Activated CD4-positive, alpha-beta T cell treated with anti-CD3 and anti-CD28 coated beads for 4 hours (primary cell): ENCODE measurements at places on chromosomes 12 and 14.

DNA sequence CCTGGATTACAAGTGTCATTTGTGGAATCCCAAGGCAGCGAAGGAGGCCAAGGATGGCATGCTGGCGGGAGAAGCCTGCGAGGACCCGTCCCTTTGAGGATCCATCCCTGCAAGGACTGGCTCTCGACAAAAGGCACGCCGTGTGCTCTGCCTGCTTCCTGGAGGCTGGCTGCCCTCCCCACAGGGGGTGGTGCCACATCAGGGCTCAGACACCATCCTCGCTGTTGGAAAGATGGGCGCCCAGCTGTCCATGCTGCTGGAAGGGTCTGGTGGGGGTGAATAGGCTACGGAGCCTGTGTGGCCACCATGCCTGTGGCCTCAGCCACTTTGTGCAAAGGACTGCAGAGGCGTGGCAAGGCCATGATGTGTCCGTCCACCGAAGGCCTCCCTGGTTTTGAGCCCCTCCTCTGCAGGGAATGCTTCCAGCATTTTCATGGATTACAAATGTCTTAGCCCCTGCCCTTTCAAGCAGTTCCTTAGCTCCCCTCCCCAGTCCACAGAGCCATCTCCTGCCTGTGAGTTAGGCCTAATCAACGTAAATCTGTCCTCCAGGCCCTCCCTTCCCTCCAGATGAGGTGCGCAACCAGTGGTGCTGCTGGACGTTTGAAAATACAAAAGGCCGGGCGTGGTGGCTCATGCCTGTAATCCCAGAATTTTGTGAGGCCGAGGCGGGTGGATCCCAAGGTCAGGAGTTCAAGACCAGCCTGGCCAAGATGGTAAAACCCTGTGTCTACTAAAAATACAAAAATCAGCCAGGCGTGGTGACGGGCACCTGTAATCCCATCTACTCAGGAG is 22.1 kb downstream of the ZBTB42 start:
- no peak for DNase-seq

DNA sequence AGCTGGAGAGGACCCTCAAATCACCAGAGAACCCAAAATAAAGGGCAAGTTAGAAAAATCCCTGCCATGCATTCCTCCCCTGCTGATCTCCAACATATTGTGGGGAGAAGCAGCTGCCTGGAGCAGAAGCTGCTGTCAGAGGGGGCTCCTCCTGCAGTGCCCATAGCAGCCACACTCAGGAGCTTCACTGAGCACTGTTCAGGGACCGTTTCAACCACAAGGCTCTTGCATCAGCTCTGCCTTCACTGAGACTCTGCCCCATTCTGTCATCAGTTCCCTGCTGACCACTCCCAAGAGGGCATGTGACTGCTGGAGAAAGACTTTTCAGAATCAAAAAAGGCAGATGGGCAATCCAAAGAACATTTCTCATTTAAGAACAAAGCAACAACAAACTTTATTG is 392.7 kb downstream of the GALC start:
- DNase-seq, result no peak

GRCh38 chr14:84688297-84689025 is 841.5 kb upstream of the FLRT2 start:
- DNase-seq, result no peak

- no peak for DNase-seq
These were observed 110.8 kb downstream of the NDUFA12 start for GRCh38 chr12:94892544-94893267.

- no peak for DNase-seq
These were observed 34.6 kb downstream of the ANKRD9 start for GRCh38 chr14:102474934-102475333.

DNA sequence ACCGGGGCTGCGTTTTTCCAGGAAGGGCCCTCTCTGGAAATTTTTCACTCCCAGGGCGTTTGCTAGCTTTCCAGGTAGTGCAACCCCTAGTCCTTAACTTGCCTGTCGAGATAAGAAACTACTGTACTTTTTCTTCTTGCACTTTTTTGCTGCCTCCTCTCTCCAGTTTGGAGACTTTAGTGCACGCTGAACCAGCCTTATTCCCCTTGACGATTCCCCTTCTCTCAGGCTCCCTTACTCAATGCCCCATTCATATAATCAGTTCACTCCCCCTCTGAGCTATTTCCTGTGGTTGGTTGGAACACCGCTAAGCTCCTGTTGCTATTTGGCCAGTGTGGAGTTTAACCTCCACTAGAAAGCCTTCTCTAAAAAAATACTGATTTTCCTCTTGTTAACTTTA is 682 bp downstream of the CREBL2 start:
- peak; percentile 5 for DNase-seq

DNA sequence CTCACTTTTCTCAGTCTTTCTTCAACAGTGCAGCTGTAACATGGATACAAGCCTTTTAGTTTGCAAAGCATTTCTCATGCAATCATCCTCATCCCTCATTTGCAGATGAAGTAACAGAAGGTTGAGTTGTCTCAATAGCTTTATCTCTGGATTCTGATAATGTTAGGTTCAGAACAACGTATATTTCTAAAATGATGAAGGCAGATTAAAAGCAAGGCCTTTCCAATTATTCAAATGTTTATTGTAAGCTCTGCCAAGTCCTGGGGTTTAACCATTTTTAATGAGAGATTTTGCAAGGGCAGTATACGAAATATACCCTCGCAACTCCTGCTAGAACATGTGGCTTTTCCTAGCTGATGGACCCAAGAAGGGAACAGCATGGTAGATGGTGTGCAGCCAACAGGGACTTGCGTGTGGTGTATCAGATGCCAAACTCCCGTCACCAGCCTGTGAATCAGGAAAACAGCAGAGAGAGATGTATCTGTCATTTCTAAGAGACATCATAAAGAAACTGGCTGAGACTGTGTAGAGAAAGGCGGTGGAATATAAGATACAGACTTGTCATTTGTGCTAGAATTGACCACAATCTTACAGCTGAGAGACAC is 319.7 kb downstream of the MED13L start:
- no peak for DNase-seq

GRCh38 chr12:32309811-32310736 is 89.3 kb upstream of the FGD4 start:
- no peak for DNase-seq

DNA sequence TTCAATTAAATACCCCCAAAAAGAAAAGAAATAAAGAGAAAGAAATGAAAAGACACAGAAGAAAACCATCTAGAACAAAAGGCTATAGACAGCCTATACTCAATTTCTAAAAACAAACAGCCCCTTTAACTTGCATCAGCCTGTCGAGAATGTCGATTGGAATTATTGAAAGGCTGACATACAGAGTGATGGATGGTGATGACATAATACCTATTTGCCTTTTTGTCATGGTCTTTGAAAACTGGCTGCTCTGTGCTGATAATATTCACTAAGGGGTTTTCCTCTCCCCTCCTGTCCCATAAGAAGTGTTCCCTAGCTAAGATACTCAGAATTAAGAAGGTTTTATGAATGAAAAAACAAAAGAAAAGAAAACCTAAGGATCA is 393.7 kb downstream of the SOX5 start:
- no peak for DNase-seq

DNA sequence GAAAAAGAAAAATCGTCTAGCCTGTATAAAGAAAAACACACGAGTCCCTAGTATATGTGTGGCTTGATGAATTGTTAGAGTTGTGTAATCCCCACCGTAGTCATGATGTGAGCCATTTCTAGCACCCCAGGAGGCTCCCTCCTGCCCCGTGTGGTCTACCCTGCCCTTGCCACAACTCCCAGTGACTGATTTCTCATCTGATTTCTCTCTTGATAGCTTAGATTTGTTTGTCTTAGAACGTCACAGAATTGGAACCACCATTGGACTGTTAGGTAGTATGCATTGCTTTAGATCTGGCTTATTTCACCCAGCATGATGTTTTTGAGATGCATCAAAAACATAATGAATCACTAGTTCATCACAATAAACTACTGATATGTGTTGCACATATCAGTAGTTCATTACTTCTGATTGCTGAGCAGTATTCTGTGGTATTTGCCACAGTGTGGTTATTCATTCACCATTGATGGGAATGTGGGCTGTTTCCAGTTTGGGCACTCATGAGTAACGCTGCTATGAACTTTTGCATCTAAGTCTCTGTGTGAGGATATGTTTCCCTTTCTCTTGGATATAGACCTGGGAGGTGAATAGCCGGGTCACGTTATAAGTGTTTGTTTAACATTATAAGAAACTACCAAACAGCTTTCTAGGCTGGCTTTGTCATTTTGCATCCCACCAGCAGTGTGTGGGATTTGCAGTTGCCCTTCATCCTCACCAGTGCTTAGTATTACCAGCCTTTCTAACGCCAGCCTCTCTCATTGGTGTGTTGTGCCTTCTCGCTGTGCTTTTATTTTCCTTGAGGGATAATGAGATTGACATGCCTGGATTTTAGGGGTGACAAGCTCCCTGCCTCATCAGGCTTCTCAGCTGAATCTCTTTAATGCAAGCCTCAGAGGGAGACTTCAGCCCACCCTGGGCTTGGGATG is 31.9 kb upstream of the NCOR2 start:
- no peak for DNase-seq

DNA sequence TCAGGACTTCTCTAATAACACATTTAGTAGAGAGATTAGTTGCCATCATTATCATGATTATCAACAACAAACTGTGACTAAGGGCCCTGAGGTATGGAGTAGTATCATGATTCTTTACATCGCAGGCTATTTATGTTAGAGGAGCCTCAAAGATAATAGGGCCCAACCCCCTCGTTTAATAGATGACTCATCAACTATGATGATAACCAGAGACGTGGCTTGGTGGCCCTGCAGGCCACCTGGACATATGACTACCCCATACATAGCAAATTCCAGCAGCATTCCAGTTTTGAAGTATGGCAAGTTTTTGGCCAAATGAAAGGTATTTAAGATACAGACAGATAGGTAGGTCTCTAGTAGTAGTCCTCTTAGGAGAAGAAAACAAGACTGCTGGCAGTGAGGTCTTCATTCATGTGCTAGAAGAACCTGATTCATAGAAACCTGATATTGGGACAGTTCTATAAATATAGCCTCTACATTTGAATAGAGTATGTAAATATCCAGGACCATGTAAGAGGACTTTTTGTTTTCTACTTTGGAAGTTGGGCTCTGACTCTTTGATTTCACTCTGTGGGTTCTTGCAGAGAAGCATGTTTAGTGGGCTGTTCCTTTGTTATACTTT is 5.6 kb downstream of the RIC8B start:
- no peak for DNase-seq

GRCh38 chr12:94628369-94628768 is 22.0 kb downstream of the TMCC3 start:
- no peak for DNase-seq

- DNase-seq, result peak; percentile 10
These were observed 43.6 kb upstream of the APPL2 start for GRCh38 chr12:105279460-105280056.

- DNase-seq, result no peak
These were observed 11.6 kb upstream of the SRSF5 start for GRCh38 chr14:69755296-69755695.

DNA sequence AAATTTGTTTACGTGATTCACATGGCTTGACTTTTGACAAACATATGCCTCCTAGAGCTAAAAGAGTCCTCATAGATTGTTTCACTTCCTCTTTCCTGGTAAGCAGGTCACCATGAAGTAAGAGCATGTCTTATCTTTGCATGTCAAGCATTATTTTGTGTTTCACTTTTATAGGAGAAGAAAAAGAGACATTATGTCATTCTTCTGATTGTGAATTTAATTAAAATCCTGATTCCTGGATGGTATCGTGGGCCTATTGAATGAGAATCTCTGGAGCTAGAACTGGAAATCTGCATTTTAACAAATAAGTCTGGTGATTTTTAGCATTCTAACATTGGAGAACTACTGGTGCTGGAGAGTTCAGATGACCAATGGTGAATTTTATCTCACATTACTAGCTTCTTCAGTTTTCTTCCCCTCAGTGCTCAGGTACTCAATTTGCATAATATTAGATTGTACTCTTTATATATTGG is 218.6 kb upstream of the ATP2B1 start:
- DNase-seq, result no peak

GRCh38 chr12:46370792-46371717 is 1.5 kb downstream of the SLC38A2 start:
- peak; percentile 94 for DNase-seq

GRCh38 chr12:125186471-125187147 is 121.4 kb downstream of the AACS start:
- no peak for DNase-seq

GRCh38 chr12:112686373-112686772 is 105.2 kb upstream of the RPH3A start:
- no peak for DNase-seq

GRCh38 chr12:132064631-132065030 is 79.5 kb downstream of the DDX51 start:
- no peak for DNase-seq

GRCh38 chr12:93403988-93404803 is 26.5 kb downstream of the NUDT4 start:
- no peak for DNase-seq

DNA sequence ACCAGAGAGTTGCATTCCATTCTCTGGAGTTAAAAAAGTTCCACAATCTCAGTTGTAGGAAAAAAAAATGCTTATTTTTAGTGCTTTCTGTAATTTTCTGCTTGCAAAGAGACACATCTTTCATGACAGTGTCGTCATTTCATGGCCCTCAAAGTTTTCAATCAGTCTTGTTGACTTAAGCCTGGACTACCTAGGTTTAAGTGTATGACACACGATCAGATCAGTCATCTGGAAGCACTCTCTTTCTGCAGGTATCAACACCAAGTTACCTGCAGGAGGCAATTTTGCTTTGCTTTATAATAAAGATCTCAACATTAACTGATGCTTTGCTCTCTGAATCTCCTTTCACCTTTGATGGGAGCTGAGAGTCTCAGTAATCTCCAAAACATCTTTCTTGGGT is 251.6 kb downstream of the BCAT1 start:
- no peak for DNase-seq

GRCh38 chr14:68192935-68193334 is 373.4 kb downstream of the RAD51B start:
- no peak for DNase-seq

DNA sequence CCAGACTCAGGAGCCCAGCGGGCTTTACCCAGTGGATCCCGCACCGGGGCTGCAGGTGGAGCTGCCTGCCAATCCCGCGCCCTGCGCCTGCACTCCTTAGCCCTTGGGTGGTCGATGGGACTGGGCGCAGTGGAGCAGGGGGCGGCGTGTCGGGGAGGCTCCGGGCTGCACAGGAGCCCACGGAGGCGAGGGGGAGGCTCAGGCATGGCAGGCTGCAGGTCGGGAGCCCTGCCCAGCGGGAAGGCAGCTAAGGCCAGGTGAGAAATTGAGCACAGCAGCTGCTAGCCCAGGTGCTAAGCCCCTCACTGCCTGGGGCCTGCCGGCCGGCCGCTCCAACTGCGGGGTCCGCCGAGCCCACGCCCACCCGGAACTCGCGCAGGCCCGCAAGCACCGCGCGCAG is 50.1 kb downstream of the RMST start:
- DNase-seq, result no peak
